HepG2 (cell line): ENCODE measurements at places on chromosomes 3 and 15.

- peak overlapping the region; percentile 68 for H3K4me3 ChIP-seq
- H3K36me3 ChIP-seq: no peaks in the 10 kb centered on the region
- peaks cover 94% of the 10 kb centered on the region for H3K4me1 ChIP-seq
- peak overlapping the region; percentile 56 for H3K27ac ChIP-seq
Measured at GRCh38 chr15:75178171-75178937, 23.3 kb upstream of the C15orf39 start.

DNA sequence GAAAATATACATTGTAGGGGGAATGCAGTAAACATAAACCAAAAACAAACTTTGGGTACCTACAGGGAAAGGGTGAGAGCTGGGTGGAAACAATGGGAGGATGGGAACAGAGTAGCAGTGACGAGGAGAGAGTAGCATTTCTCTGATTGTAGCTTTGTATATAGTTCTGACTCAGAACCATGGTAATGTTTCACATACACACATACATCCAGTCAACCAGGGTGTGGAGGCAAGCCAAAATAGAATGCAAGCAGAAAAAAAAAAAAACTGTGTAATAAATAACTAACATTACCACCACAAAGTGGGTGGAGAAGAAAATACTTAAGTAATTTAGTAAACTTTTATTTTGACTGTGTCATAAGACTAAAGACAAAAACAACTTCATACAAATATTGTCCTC is 27.2 kb downstream of the BCL2A1 start:
- no peak overlapping the region for H3K4me3 ChIP-seq
- H3K27me3 ChIP-seq: no peaks in the 10 kb centered on the region
- no peaks in the 10 kb centered on the region for H3K36me3 ChIP-seq
- no peak for DNase-seq
- peaks cover 30% of the 10 kb centered on the region for H3K4me1 ChIP-seq

DNA sequence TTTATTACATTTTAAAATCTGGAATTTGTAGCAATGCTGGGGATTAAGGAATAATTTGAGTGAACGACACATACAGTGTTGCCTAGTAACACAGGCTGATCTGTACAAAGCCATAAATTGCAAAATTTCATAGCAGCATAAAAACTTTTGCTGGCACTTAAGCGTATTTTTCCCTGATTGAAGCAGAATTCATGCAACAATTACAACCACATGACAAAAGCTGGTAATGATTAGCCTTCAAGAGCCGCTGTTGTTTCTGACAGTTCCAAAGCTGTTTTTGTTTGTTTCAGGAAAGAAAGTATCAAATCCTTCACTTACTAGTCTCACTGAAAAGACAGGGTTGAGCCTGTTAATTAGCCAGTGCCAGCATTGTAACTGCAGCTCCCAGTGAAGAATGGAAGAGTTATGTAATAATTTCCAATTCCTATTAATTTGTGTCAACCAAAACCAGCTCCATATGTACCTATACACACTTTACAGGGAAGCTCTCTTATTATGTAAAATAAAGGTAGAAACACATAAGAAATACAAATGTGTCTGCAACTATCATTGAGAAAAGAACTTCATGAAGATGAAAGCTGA is 60.7 kb downstream of the AGTR1 start:
- H3K27ac ChIP-seq: no peak overlapping the region
- no peak overlapping the region for H3K4me3 ChIP-seq
- H3K27me3 ChIP-seq: no peaks in the 10 kb centered on the region
- no peaks in the 10 kb centered on the region for H3K36me3 ChIP-seq
- no peaks in the 10 kb centered on the region for H3K4me1 ChIP-seq

GRCh38 chr3:117606866-117607265 is 897.3 kb downstream of the TUSC7 start:
- no peaks in the 10 kb centered on the region for H3K27me3 ChIP-seq
- H3K27ac ChIP-seq: no peak overlapping the region
- no peak overlapping the region for H3K4me3 ChIP-seq
- DNase-seq: no peak
- no peaks in the 10 kb centered on the region for H3K36me3 ChIP-seq

GRCh38 chr3:23258110-23258509 is 55.0 kb downstream of the UBE2E2 start:
- H3K27me3 ChIP-seq: no peaks in the 10 kb centered on the region
- H3K27ac ChIP-seq: no peak overlapping the region
- no peak for DNase-seq
- no peaks in the 10 kb centered on the region for H3K36me3 ChIP-seq
- H3K4me3 ChIP-seq: no peak overlapping the region

DNA sequence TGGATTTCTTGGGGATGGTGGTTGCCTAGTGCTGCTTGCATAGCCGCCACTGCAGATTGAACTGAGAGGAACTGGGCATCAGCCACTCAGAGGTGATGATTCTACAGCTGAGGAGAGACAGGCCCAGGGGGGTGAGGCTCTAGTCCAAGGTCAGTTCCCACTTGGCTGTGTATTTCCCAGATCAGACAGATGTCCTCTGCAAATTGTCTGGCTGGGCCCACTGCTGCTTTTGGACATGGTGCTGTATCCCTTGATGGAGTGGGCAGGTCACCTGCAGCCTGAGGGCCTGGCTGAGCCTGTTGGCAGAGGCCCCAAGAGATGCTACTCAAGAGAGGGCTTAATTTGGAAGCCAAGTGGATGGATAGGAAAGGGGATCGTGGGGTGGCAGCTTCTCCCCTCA is 124.5 kb upstream of the CTDSPL start:
- DNase-seq: no peak
- H3K4me1 ChIP-seq: no peaks in the 10 kb centered on the region
- no peaks in the 10 kb centered on the region for H3K36me3 ChIP-seq
- H3K27me3 ChIP-seq: no peaks in the 10 kb centered on the region
- H3K4me3 ChIP-seq: no peak overlapping the region

GRCh38 chr15:69509131-69509530 is 56.5 kb downstream of the RPLP1 start:
- no peaks in the 10 kb centered on the region for H3K36me3 ChIP-seq
- no peaks in the 10 kb centered on the region for H3K4me1 ChIP-seq
- H3K27me3 ChIP-seq: peaks cover 43% of the 10 kb centered on the region; the same call in 1 of the 3 replicates
- no peak overlapping the region for H3K27ac ChIP-seq
- H3K4me3 ChIP-seq: no peak overlapping the region
- DNase-seq: no peak

GRCh38 chr3:52939600-52939999 is 42.3 kb upstream of the STIMATE start:
- H3K27me3 ChIP-seq: no peaks in the 10 kb centered on the region
- no peak overlapping the region for H3K4me3 ChIP-seq
- H3K27ac ChIP-seq: no peak overlapping the region
- no peaks in the 10 kb centered on the region for H3K36me3 ChIP-seq
- no peak for DNase-seq

GRCh38 chr3:67648701-67649100 is 5.7 kb downstream of the SUCLG2 start:
- DNase-seq: no peak
- H3K4me3 ChIP-seq: no peak overlapping the region
- H3K36me3 ChIP-seq: no peaks in the 10 kb centered on the region
- H3K27ac ChIP-seq: peak overlapping the region; percentile 86
- H3K4me1 ChIP-seq: peaks cover 79% of the 10 kb centered on the region

DNA sequence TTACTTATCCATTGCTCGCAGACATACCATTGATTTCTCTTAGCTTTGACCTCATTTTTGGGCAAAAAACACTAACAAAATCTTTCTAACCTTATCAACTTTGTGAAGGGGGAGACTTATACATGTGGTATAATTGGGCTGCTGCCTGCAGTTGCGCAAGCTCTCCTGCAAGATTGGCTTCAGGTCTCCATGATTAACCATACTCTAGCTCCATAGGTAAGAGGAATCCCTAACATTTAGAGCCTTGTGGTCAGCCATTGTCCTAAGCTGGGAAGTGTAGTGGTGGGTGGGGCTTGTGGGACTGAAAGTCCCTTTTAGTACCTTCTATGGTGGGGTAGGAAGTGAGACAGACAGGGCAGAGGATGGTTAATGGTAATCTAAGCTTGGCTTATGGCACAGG is 179.6 kb upstream of the THRB start:
- H3K36me3 ChIP-seq: no peaks in the 10 kb centered on the region
- H3K4me1 ChIP-seq: peaks cover 5% of the 10 kb centered on the region
- H3K4me3 ChIP-seq: no peak overlapping the region
- no peaks in the 10 kb centered on the region for H3K27me3 ChIP-seq
- no peak for DNase-seq
- no peak overlapping the region for H3K27ac ChIP-seq

GRCh38 chr3:12194669-12195161 is 36.0 kb upstream of the TIMP4 start:
- no peak overlapping the region for H3K27ac ChIP-seq
- H3K36me3 ChIP-seq: no peaks in the 10 kb centered on the region
- H3K4me1 ChIP-seq: peaks cover 8% of the 10 kb centered on the region; the same call in 1 of the 2 replicates
- no peaks in the 10 kb centered on the region; the same call in none of the 2 replicates for H3K27me3 ChIP-seq
- no peak overlapping the region for H3K4me3 ChIP-seq

- no peaks in the 10 kb centered on the region for H3K36me3 ChIP-seq
- H3K4me3 ChIP-seq: no peak overlapping the region
- DNase-seq: no peak
- H3K27ac ChIP-seq: no peak overlapping the region
- no peaks in the 10 kb centered on the region for H3K27me3 ChIP-seq
Measured at GRCh38 chr3:149703466-149703865, 45.6 kb upstream of the WWTR1 start.

GRCh38 chr15:40421246-40422157 is 15.9 kb downstream of the IVD start:
- H3K4me3 ChIP-seq: peak overlapping the region; percentile 40; the same call in 1 of the 2 replicates
- peaks cover 12% of the 10 kb centered on the region; the same call in 1 of the 3 replicates for H3K36me3 ChIP-seq
- H3K27ac ChIP-seq: no peak overlapping the region
- peaks cover 10% of the 10 kb centered on the region for H3K4me1 ChIP-seq
- no peaks in the 10 kb centered on the region; the same call in 1 of the 2 replicates for H3K27me3 ChIP-seq

DNA sequence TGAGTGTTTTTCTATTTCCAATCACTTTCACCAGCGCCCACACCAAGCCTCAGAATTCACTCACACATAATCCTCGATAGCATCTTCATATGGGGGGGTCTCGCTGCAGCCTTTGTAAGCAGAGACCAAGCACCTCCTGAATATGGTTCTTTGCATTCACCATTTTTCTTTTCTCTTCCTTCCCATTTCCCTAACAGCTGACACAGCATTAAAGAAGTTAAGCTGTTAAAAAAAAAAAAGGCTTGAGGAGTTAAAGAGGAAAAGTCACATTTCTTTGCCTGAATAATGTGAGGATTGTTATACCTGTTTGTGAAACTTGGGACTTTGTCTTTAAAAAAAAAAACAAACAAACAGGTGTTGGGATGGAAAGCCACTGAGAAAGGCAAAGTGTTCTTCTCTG is 41.6 kb downstream of the RFTN1 start:
- H3K36me3 ChIP-seq: no peaks in the 10 kb centered on the region
- H3K27ac ChIP-seq: no peak overlapping the region
- no peaks in the 10 kb centered on the region for H3K4me1 ChIP-seq
- no peak for DNase-seq

- H3K36me3 ChIP-seq: no peaks in the 10 kb centered on the region
- H3K27me3 ChIP-seq: peaks cover 2% of the 10 kb centered on the region; the same call in 1 of the 3 replicates
- no peak overlapping the region for H3K27ac ChIP-seq
Measured at GRCh38 chr15:78394026-78394425, 44.0 kb upstream of the IREB2 start.

- H3K36me3 ChIP-seq: peaks cover 7% of the 10 kb centered on the region; the same call in 2 of the 3 replicates
- no peaks in the 10 kb centered on the region for H3K27me3 ChIP-seq
- peak overlapping the region; percentile 77 for H3K4me3 ChIP-seq
- peak overlapping the region; percentile 61 for H3K27ac ChIP-seq
Measured at GRCh38 chr3:179651687-179652446, 973 bp upstream of the USP13 start.

DNA sequence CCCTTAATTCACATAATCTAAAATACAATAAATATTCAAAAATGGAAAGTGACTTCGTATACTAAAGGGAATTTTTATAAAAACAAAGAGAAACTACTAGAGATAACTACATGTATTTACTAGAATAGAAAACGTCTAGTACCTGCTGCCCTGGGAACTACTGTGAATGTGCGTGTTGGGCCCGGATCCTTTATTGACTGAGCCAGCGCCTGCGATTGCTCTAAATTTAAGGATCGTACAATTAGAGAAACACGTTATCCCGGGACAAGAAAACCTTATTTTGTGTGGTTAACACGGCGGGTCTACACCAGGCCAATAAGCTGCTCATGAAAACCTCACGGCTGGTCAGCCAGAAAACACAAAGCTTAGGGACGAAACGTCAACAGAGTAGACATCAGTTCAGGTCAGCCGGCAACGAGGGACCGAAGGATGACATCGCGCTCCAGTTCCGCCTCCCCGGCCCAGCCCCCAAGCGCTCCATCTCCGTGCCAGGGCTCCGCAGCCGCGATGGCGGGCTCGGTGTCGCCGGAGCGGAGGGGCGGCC is 555 bp downstream of the TM2D3 start:
- peak; percentile 21 for DNase-seq
- peaks cover 41% of the 10 kb centered on the region for H3K4me1 ChIP-seq
- peak overlapping the region; percentile 80 for H3K27ac ChIP-seq
- H3K36me3 ChIP-seq: peaks cover 4% of the 10 kb centered on the region
- no peaks in the 10 kb centered on the region for H3K27me3 ChIP-seq

GRCh38 chr3:40593351-40593750 is 68.6 kb downstream of the ZNF621 start:
- H3K36me3 ChIP-seq: no peaks in the 10 kb centered on the region
- DNase-seq: no peak
- no peak overlapping the region for H3K4me3 ChIP-seq
- no peaks in the 10 kb centered on the region for H3K4me1 ChIP-seq
- no peaks in the 10 kb centered on the region for H3K27me3 ChIP-seq

DNA sequence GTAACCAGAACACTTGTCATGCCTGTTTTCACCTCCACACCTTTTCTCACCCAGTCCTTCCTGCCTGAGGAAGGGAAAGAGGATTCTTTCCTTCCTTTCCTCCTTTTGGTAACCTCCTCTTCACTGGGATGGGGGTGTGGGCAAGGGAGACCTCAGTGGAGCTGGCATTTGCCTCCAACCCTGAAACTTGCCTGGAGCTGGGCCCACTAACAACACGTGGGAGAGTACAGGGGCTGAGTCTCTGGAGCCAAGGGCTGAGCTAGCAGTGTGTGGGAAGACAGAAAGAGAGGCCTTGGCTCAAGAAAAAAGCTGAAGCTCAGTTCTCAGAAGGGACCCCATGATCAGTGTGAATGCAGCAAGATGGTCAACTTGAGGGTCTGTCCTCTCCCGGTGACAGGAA is 86.6 kb upstream of the SLC6A11 start:
- no peak overlapping the region for H3K4me3 ChIP-seq
- DNase-seq: no peak
- peaks cover 4% of the 10 kb centered on the region; the same call in 1 of the 3 replicates for H3K27me3 ChIP-seq
- H3K4me1 ChIP-seq: no peaks in the 10 kb centered on the region
- no peak overlapping the region for H3K27ac ChIP-seq

DNA sequence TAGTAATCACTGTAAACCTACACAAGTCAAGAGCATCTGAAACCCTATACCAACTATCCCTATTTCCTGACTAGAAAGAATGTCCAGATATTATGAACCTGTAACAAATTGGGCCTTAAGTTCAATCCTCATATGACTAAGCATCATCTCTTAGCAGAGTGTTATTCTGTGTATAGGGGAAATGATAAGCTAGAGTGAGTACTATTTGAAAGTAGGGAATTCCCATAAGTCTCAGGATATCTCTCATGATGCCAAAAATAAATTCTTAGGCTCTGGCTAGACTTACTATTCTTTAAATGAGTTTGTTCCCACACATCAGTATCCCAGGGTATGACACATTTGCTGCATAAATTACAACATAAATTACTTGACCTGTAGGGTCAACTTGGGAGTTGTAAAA is 15.3 kb downstream of the MRPL47 start:
- no peaks in the 10 kb centered on the region for H3K4me1 ChIP-seq
- no peak overlapping the region for H3K27ac ChIP-seq
- H3K27me3 ChIP-seq: no peaks in the 10 kb centered on the region
- no peak overlapping the region for H3K4me3 ChIP-seq
- peaks cover 70% of the 10 kb centered on the region for H3K36me3 ChIP-seq
